ENCODE measurements at places on chromosomes 11 and 22.

DNA sequence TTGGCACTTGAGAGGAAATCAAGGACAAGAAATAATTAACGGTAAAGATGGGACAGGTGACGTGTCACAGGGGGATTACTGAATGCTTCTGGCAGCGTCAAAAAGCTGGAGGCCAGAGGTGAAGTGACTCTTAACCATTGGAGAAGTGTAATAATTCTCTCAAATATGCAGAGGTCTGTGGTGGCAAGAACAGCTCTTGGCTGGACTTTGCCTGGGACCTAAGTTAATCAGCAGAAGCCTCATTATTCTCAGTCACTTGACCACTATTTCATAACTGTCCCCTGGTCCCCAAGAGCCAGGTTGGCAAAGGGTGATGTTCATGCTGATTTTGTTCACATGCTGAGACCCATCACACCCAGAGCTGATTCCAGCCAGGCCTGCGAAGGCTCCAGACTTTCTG lies 72.9 kb downstream of the TIMP3 start:
- no peak for DNase-seq

GRCh38 chr11:115525531-115526006 lies 21.4 kb upstream of the CADM1 start:
- DNase-seq = no peak

DNA sequence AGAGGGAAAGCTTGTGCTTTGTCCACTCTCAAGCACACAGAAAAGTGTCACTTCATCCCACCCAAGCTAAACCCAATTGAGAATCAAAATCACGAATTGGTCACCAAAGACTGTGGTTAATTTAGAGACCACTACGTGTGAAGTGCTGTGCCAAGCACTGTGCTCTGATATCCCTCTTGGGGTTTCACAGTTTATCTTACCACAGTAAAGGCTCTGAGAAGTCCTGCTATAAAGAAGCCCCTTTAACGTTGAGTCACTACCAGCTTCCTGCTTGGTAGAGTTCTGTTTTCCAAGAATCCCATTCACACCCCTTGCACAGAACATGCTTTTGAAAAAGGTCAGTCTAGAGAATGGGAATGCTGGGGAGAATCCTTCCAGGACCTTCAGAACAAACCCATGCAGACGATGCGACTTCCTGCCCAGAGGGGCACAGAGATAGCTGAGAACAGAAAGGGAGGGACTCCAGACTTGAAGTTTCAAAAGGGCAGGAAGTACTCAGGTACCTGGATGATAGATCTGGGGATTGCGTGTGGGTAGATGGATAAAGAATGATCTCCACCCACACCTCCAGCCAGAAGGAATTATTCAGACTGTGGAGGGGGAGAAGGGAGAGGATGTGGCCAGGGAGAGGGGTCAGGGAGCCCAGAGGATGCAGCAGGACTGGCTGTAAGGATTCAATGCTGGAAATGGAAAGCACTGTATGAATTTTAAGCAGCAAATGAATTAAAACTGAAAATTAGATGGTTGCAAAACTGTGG lies 18.1 kb upstream of the TSPAN18 start:
- DNase-seq = no peak

- DNase-seq = no peak
These were observed 46.4 kb upstream of the ALX4 start for GRCh38 chr11:44356351-44356750.

GRCh38 chr22:29206372-29207242 lies 911 bp downstream of the EMID1 start:
- no peak for DNase-seq

DNA sequence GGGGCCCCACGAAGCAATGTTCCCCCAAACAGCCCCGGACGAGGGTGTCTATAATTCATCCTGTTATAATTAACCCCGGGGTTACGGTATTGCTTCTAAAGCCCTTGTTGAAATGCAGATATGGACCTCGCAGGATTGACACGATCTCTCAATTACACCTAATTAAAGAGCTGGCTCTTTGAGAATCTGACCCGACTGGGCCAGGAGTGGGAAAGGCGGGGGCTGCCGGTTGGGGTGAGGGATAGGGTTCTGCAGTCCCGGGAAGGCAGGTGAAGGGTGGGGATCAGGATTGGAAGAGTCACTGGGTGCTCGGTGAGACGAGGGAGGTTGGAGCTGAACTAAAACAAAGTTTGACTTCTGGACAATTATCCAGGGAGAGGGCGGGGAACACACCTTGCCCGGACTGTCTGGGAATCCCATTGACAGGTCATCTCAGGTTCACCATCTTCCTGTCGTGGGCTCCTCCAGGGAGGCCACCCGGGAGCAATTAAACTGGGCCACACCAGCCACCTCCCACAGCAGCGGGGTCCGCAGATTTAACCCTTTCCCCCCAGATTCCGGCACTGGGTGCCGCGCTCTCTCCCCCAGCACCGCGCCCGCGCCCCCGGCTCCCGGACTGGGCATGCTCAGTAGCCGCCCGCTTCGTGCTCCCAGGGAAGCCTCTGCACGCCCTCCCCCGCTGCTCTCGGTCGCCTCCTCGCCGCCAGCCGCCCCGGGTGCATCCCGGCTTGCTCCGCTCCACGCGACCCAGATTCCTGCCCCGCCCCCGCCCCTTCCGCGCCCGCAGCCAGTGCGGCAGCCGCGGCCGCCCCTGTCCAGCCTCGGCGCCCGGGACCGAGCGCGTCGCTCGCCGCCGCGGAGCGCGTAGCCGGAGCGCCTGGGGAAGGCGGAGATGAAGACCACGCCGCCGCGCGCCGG lies at the start of gene ELMOD1:
Gene ELMOD1 (plus strand): TSS at position 688 of the 918 bp plus-strand sequence. CDS start 27,043 bp downstream, outside the sequence.
- no peak for DNase-seq

DNA sequence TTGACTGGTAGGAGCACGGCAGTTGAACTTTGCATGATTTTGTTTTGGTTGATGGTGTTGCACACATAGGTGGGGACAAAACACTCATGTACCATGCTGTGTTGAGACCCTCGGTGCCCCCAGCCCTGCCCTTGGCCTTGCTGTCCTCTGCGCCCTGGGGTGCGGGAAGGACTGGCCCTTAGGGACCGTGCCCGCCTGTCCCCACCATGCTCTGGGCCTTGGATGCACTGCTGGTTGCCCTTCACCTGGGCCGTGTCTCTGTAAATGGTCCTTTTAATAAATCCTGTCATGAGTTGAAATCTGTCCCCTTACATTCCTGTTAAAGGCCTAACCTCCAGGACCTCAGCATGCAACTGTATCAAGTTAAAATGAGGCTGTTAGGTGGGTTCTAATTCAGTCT lies 102.3 kb upstream of the ANO1 start:
- DNase-seq = no peak

DNA sequence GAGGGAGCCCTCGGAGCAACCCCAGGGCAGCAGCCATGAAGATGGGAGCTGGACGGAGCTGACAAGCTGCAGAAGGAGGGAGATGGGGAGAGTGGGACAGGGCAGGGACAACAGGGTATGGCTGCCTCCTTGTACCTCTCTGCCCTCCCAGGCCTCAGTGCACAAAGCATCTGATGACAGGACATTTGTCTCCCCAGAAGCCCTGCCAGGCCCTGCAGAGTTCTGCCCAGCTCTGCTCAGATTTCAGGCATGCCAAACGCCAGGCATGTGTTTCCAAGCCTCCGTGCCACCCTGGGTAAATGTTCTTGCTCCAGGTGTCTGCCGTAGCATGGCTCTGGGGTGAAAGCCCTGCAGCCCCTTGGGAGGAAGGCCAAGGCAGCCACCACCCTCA lies 1.1 kb upstream of the IFITM10 start:
- no peak for DNase-seq

- no peak for DNase-seq
These were observed 65.8 kb upstream of the MS4A8 start for GRCh38 chr11:60633645-60634044.

- DNase-seq = no peak
These were observed 4.8 kb upstream of the CD248 start for GRCh38 chr11:66321606-66322005.

DNA sequence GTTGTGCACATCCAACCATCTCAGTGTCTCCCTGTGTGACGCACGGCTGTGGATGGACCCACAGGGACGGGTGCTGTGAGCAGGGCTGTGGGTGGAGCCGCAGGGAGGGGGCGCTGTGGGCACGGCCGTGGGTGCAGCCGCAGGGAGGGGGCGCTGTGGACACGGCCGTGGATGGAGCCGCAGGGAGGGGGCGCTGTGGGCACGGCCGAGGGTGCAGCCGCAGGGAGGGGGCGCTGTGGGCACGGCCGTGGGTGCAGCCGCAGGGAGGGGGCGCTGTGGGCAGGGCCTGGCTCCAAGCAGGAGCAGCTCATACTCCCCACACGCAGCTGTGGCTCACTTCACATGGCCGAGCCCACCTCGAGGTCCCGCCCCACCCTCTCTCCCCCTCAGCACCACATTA lies 6.0 kb upstream of the MAPK11 start:
- no peak for DNase-seq

GRCh38 chr22:25120761-25121212 lies 78.9 kb upstream of the CRYBB3 start:
- DNase-seq = no peak

GRCh38 chr11:29634244-29634643 lies 382.6 kb downstream of the KCNA4 start:
- DNase-seq = no peak
